ENCODE measurements at places on chromosomes 6 and 20.

DNA sequence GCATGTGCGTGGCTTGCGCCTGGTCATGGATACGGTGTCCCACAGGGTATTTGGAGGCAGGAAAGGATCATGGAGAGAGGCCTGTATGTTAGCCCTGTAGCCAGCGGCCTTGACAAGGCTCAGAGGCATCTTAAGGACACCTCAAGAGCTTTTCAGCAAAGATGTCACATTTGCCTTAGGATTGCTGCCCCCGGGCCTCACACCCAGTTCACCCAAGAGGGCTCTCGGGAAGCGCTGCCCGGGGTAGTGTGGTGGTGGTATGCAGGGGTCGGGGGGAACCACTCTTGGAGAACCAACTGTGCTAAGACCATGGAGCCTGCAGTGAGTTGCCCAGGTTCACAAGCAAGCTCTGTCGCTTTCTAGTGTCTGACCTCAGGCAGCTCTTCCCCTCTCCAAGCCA is 36.9 kb upstream of the VSTM2L start:
- no peak for DNase-seq

DNA sequence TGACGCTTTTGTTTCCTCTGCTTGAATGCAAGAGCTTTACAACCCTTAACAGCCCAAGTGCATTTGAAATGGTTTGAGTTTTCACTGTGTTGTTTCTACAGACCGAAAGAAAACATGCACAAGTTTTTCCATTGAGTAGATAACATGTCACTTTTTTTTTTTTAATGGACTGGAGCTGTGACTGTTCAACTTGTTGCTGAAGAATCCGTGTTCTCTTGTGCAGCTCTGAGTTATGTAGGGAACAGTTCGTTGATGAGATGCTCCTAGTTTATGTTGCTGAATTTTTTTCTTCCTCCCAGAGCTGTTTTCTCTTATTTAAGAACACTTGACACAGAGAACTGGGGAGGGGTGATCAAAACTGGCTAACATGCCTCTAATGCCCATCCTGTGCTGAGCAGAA is 89.3 kb downstream of the DTD1 start:
- no peak for DNase-seq

DNA sequence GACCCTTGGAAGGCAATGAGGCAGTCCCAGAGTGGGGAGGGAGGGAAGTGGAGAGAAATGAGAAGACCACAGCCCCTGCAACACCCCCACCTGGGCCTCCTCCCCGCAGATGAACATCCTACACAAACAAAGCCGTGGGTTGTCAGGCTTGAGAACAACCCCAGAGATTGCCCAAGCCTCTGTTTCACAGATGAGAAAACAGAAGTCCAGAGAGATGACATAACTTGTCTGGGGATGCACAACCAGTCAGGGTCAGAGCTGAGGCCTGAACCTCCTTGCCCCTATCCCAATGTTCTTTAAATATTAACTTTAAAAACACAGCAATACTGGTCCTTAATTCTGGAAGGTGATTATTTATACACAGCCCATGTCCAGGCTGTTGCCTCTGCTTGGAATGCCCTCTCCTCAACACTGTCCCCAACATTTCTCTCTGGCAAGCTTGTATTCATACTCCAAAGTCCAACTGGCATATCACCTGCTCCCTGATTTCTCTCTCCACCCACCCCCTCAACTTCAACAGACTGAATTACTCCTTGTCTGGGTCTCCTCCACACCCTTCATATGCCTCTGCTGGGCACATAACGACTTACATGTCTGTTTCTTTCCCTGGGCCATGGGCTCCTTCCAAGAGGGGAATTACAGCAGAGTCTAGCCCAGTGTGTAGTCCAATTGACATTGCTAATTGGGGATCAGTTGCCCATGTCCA is 135.5 kb upstream of the LRFN2 start:
- no peak for DNase-seq

DNA sequence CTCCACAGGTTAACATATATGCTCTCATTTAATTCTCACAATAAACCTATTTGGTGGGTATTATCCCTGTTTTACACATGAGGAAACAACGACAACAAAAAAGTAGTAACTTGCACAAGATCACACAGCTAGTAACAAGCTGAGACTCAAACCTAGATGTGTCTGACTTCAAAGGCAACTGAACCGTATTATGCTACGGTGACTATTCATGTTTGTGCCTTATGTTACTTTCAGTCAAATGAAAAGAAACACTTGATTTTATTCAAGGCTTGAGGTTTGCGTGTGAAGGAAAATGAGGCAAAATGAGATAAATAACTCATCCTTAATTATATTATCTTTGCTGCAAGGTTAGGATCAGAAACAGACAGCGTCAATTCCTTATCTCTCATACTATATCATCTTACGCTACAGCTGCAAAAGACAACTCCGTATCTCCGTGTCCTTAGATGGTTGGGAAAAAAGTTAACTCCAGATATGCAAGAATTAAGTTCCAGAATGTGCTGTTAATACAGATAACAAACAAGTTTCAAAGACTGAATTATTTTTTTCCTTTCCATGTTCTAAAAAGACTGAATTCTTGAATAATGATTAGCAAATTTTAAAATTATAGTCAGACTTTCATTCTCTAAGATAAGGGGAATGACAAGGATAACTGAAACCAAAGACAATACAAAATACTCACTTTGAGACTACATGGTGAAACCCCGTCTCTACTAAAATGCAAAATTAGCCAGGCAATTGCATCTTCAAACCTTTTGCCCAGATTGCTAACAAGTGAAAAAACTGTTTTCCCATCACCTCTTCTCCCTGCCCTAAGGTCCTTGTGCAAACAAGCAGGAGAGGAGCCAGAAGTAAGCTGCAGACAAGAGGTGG is 27.8 kb downstream of the STAU1 start:
- DNase-seq, result no peak

All from dorsolateral prefrontal cortex (tissue), 122 donors.